ENCODE measurements at places on chromosomes 6 and 20. TPM values are rescaled to one million over a fixed set of nuclear protein-coding genes. Genes with fewer than 3 reads are reported as not detected.

GRCh38 chr20:14643556-14643955, 306.1 kb upstream of the FLRT3 start:
- no peaks in the 10 kb centered on the region for H3K36me3 ChIP-seq
- H3K27ac ChIP-seq = no peak overlapping the region
- no peak for DNase-seq
- H3K4me3 ChIP-seq = no peak overlapping the region
- no peaks in the 10 kb centered on the region for H3K4me1 ChIP-seq

GRCh38 chr20:8423482-8423881, 291.4 kb downstream of the PLCB1 start:
- peaks cover 18% of the 10 kb centered on the region for H3K4me1 ChIP-seq
- no peak for DNase-seq
- no peak overlapping the region for H3K4me3 ChIP-seq
- no peaks in the 10 kb centered on the region for H3K27me3 ChIP-seq

The MAS1 gene
- not detected for total RNA-seq

- DNase-seq = no peak
- no peaks in the 10 kb centered on the region for H3K4me1 ChIP-seq
- H3K4me3 ChIP-seq = no peak overlapping the region
- H3K27ac ChIP-seq = no peak overlapping the region
- no peaks in the 10 kb centered on the region for H3K36me3 ChIP-seq
These were observed 39.2 kb downstream of the BACH2 start for GRCh38 chr6:90257486-90257738.

The STX11 gene
- 9.7 TPM for total RNA-seq

GRCh38 chr6:69438113-69438512, 358.7 kb downstream of the LMBRD1 start:
- no peaks in the 10 kb centered on the region for H3K27me3 ChIP-seq
- no peaks in the 10 kb centered on the region for H3K36me3 ChIP-seq
- no peak overlapping the region for H3K4me3 ChIP-seq
- H3K27ac ChIP-seq = no peak overlapping the region

DNA sequence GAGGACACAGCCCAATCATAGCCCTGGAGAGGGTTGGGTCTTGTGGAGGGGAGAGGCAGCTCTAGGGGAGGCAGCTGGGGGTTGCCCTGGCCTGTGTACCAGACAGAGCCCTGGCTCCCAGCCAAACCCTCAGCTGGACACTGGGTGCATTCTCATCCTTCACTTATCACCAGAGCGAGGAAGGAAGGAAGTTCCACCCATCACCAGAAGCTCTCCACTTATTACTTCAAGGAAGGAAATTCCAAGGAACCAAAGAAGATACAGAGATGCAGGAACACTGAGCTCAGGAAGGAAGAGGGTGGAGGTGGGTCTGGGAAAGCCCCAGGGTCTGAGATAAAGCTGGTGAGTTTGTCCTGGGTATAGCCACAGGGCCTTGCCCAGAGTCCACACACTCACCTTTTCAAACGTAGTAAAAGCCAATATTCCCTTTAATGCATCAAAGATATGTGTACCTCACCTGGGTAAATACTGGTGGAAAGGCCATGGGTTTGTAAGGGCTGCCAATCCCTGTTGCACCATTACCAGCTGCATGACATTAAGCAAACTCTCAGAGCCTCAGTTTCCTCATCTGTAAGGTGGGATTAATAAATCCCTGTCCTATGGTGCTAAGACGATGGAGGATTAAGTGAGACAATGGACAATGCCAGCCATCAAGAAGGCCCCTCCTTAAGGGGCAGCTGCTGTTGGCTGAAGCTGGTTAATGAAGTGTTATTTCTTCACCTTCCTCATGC, 109.7 kb upstream of the NAA20 start:
- peaks cover 5% of the 10 kb centered on the region for H3K36me3 ChIP-seq
- H3K4me3 ChIP-seq = no peak overlapping the region
- peaks cover 7% of the 10 kb centered on the region for H3K4me1 ChIP-seq
- no peak for DNase-seq
- no peaks in the 10 kb centered on the region for H3K27me3 ChIP-seq

The C20orf204 gene
- total RNA-seq = 0.24 TPM

- DNase-seq = no peak
- H3K4me1 ChIP-seq = no peaks in the 10 kb centered on the region
- no peaks in the 10 kb centered on the region for H3K36me3 ChIP-seq
- H3K27ac ChIP-seq = no peak overlapping the region
- H3K4me3 ChIP-seq = no peak overlapping the region
- H3K27me3 ChIP-seq = peaks cover 95% of the 10 kb centered on the region
These were observed 17.1 kb downstream of the NTSR1 start for GRCh38 chr20:62725596-62726268.

DNA sequence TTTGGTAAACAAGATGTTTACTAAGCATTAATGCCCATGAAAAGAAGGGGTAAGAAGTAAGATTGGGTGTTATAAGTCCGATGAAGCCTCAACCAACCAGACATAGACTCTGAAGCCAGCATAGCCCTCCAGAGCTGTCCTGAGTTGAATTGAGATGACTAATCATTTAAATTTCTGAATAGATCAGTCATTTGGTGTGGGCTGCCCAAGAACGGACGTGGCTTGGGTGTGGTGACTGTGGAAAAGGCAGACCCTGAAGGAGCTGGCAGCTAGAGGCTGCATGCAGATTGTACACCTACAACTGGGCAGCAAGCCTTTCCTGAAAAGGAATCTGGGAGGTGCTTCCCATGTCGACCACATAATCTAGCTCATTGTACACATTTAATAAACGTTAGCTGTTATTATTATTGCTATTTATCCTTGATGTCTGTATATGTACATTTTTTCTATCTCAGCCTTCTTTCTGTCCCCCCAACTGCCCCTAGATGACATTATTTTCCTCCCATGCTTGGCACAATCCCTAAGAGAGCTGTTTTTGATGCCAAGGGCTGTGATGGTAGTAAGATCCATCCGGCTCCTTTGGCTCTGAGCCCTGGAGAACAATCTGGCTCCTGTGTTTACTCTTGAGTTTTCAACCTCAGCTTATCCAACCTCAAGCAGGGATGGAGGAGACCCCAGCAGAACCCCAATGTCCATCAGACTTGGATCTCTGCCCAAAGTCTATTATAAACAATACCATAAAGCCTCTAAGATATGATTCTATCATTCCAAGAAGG, 57.6 kb upstream of the JAG1 start:
- H3K36me3 ChIP-seq = no peaks in the 10 kb centered on the region
- H3K27me3 ChIP-seq = no peaks in the 10 kb centered on the region
- peaks cover 8% of the 10 kb centered on the region for H3K4me1 ChIP-seq
- peak overlapping the region; percentile 24 for H3K27ac ChIP-seq

The CLPSL1 gene
- total RNA-seq = not detected

DNA sequence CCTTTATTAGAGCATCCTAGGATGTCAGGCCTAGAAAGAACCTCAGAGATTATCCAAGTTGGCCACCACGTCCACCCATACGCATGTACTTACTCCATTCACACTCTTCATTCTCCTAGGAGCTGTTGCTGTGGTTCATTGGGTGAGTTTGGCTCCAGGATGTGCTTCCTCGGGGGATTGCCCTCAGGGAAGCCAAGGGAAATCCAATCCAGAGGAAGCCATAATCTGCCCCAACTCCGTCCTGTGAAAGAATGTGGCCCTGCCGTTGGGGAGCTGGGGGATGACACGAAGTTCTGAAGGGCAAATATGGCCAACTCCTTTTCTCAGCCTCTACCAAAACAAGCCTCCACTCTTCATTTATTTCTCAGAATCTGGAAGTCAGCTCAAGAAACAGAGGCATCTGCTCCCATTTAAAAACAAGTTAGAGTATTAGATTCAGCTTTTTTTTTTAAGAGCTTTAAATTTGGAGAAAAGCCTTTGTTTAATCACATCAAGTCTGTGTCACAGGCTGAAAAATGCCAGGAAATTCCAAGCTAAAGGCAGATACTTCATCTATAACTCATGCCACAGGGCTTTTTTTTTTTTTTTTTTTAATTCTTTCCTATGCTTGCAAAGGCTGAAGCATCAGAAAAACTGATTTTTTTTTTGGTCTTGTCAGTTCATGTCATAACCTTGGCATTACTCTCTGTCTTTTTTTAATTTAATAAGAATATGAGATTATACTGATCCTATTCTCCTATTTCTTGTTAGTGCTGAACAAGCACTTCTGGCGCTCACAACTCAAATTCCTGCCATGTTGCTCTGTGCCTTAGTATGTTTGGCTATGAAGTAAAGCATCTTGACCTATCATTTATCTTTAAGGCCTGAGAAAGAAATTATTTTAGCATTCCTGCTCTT, 480.9 kb upstream of the MARCKS start:
- H3K36me3 ChIP-seq = no peaks in the 10 kb centered on the region
- H3K27me3 ChIP-seq = no peaks in the 10 kb centered on the region
- no peak overlapping the region for H3K4me3 ChIP-seq
- H3K27ac ChIP-seq = peak overlapping the region; percentile 86
- H3K4me1 ChIP-seq = peaks cover 23% of the 10 kb centered on the region

The AFG1L gene
- 1.6 TPM for total RNA-seq

DNA sequence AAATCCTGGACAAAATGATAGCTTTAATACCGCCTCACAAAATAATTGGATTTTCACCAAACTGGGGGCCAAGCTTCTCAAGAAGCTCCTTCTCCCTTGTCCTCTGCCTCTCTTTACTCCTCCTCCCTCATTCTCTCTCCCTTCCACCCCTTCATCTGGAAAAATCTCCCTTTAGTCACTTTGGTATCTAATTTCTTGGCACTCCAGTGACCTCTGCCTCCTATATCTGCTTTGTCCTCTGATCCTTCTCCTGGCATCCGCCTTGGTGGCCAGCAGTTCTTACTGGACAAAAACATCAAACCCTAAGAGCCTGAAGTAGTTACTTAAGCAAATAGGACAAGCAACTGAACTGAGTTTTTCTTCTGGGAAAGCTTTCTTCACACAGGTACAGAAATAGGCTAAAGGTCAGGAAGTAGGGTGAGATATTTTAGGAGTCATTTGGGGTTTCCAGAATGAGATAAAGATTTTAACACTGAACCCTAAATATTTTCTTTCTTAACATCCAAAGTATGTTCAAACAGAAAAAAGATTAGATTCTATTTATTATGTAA, 220.7 kb downstream of the ARHGAP18 start:
- H3K27ac ChIP-seq = peak overlapping the region; percentile 100
- H3K4me1 ChIP-seq = peaks cover 45% of the 10 kb centered on the region
- no peaks in the 10 kb centered on the region for H3K36me3 ChIP-seq
- no peak for DNase-seq

GRCh38 chr6:25083784-25084507, 148.2 kb upstream of the RIPOR2 start:
- no peak overlapping the region for H3K4me3 ChIP-seq
- no peak for DNase-seq
- H3K36me3 ChIP-seq = no peaks in the 10 kb centered on the region
- no peak overlapping the region for H3K27ac ChIP-seq

DNA sequence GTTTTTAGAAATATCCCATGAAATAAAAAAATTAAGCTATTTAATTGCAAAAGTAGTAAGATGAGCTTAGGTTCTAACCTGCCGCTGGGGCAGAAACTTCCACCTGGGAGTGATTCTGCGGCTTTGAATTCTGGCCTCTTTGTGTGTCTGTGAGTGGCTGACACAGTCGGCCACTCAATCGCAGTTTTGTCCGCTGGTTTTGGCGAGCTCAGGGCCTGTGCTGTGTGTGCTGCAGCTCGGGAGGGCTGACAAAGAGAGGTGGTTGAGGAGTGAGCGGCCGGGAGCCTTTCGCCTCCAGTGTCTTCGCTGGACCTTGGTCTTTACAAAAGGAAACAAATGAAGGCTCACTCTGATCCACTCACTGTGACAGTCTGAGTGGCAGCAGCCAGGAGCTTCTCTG, 128.4 kb downstream of the TIAM2 start:
- H3K4me3 ChIP-seq = no peak overlapping the region
- peaks cover 10% of the 10 kb centered on the region for H3K36me3 ChIP-seq
- no peak overlapping the region for H3K27ac ChIP-seq
- H3K4me1 ChIP-seq = peaks cover 62% of the 10 kb centered on the region

The MCCD1 gene
- total RNA-seq = not detected

The FAM83C gene
- total RNA-seq = not detected

- no peak overlapping the region for H3K27ac ChIP-seq
- H3K36me3 ChIP-seq = peaks cover 23% of the 10 kb centered on the region
- no peaks in the 10 kb centered on the region for H3K4me1 ChIP-seq
- H3K27me3 ChIP-seq = no peaks in the 10 kb centered on the region
- no peak overlapping the region for H3K4me3 ChIP-seq
- DNase-seq = no peak
These were observed 13.4 kb downstream of the MTFR2 start for GRCh38 chr6:136236466-136237293.

The COQ3 gene
- 13.1 TPM for total RNA-seq

The EYA4 gene
- 0.05 TPM for total RNA-seq

The GMDS gene
- 7.9 TPM for total RNA-seq

The FAM110A gene
- 6.4 TPM for total RNA-seq

DNA sequence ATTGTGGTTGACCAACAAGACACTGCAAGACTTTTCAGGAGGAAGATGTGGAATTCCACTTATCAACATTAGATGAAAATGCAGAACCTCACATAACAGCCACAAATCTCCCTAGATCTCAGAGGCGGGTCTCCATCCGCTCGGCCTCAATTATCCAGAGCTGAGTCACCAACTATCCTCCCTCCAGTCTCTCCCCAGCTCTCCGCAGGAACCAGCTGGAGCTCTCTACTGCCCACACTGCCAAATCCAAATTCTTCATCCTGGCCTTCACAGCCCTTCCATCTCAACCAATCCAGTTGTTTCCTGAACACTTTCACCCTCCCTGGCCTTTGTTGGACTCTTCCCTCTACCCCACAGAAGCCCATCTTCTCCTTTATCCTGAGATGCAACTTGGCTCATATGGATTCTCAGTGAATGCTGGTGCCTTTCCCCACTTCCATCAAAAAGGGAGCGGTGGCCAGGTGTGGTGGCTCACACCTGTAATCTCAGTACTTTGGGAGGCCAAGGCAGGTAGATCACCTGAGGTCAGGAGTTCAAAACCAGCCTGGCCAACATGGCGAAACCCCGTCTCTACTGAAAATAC, 3.5 kb upstream of the TGIF2 start:
- H3K4me3 ChIP-seq = no peak overlapping the region
- H3K27me3 ChIP-seq = no peaks in the 10 kb centered on the region
- DNase-seq = no peak
- peaks cover 4% of the 10 kb centered on the region for H3K36me3 ChIP-seq

DNA sequence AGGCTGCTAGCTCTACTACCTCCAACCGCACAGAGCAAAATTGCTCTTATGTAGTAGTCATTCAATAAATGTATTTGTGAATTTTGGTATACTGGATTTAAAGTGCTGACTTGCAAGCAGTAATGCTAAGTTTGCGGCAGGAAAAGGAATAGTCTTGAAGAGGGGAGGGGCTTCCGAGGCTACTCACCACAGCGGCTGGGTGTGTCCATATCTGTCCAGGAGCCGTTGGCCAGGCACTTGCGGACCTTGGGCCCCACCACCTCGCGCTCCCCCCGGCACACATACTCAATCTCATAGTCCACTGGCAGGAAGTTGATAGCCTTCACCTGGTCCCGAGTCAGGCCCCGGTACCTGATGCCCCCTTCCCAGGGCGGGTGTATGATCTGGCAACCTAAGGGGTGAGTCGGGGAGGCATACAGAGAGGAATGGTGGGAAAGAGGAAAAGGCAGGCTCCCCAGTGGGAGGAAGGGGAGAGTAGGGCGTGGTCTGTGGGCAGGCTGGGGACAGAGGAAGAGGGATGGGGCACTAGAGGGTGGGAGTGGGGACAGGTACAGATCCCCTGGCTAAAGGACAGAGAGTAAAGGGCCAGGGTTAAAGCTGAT, 1.7 kb downstream of the GABBR1 start:
- no peak overlapping the region for H3K4me3 ChIP-seq
- no peaks in the 10 kb centered on the region for H3K36me3 ChIP-seq
- no peaks in the 10 kb centered on the region for H3K27me3 ChIP-seq
- H3K27ac ChIP-seq = no peak overlapping the region
- no peak for DNase-seq

All from SJSA1 (cell line).